Sigmoid colon (tissue), 7 donors: ENCODE measurements at places on chromosomes 5 and 9. TPM values are rescaled to one million over a fixed set of nuclear protein-coding genes. Genes with fewer than 3 reads are reported as not detected.

The FBP1 gene
- 7.1 TPM for total RNA-seq

The CBY3 gene
- not detected for total RNA-seq

The GMCL2 gene
- total RNA-seq, result not detected

The PTGS1 gene
- 147 TPM for total RNA-seq

The IFNB1 gene
- not detected for total RNA-seq

The FOXD4L5 gene
- total RNA-seq, result not detected

The GARNL3 gene
- 28.0 TPM for total RNA-seq

The PTGDS gene
- total RNA-seq, result 36.6 TPM

The KLHL3 gene
- 5.5 TPM for total RNA-seq

The STPG3 gene
- not detected for total RNA-seq

The PAPPA gene
- total RNA-seq, result 4.9 TPM

GRCh38 chr9:88781628-88782391 lies 209.5 kb upstream of the S1PR3 start:
- DNase-seq, result no peak

DNA sequence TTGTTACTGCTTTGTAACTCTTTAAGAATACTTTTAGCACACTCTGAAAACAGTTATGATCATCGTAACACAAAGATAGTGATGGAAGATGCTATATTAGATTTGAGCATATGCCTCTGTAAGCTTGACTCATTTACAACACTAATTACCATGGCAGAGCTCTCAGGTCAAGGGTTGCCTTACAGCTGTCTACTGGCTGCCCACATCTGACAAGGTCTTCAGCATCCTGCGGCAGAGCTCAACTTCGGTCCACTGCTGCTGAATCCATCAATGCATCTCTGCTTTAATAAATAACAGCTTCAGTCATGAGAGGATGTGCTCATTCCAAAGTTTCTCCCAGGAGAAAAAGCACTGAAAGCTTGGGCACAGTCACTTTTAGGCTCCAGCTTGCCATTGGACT lies 449.4 kb downstream of the RASEF start:
- DNase-seq, result no peak

DNA sequence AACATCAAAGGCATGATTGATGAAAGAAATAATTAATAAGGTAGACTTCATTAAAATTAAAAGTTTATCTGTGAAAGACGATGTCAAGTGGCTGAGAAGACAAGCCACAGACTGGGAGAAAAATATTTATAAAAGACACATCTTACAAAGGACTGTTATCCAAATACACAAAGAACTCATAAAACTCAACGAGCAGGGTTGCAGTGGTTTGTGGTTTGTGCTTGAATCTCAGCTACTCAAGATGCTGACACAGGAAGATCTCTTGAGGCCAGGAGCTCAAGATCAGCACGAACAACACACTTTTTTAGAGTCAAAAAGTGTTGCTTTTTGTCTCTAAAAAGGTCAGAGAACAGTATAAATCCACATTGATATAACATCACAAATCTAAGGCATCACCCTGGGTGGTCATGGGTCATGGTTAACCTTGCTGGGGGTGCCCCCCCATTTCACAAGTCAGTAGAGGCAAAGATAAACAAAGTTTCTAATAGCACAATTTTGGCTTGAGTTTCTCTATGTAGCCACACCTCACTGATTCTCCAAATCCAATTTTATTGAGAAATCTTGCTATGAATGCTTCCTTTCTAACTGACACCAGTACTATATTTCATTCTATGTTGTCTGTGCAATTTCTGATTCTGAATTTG lies 342.9 kb upstream of the RPS23 start:
- DNase-seq, result no peak

GRCh38 chr5:172827841-172828240 lies 6.2 kb upstream of the ERGIC1 start:
- DNase-seq, result no peak

- peak; percentile 64 for DNase-seq
Measured at GRCh38 chr9:32251539-32251938, 132.9 kb upstream of the ACO1 start.

DNA sequence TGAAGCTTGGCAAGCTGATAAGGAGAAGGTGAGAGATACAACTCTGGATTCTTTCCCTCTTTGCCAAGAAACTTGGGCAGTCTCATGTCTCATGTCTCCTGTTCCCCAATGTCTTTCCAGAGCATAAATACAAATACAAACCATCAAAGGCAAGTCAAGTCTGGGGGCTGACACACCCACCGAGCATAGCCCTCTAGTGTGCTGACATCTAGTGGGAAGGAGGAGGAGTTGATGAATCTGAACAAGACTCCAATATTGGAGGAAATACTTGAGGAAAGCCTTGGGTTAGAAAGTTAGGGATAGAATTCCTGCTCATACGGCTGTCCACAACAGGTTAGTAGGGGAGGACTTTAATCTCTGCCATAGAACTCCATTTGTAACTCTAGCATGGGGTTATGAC lies 8.6 kb downstream of the MLANA start:
- DNase-seq, result no peak

- peak; percentile 98 for DNase-seq
Measured at GRCh38 chr9:87713278-87713987, 12.5 kb upstream of the CTSL start.

DNA sequence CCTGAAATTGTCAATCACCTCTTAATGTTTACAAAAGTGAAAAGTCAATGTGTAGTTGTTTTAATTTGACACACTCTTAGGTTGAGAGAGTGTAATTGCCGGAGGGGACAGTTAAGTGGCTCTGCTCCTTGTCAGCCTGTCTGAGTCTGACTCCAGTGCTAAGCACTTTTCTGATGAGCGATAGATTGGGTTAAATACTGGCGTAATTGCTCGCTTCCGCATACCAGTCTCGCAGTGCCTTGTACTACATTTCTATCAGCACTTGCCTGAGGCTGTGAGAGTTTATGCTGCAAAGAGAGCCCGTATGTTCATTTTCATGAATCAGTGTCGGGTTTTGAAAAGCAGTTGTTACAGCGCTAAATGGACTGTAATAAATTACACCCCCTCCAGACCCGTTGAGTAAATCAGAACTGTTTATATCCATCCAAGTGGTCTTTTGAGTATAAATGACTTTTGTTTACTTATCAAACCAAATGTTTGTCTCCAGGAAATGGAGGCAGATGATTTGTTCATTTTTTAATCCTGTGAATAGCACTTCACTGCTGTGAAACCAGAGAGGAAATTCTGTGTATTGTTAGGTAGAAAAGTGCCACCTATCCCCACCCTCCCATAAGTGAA lies 41.0 kb upstream of the DMRT3 start:
- no peak for DNase-seq

- no peak for DNase-seq
Measured at GRCh38 chr9:92671323-92671722, 1.4 kb upstream of the IPPK start.

GRCh38 chr5:81751836-81752643 lies 1.1 kb upstream of the SSBP2 start:
- DNase-seq, result peak; percentile 77

- no peak for DNase-seq
Measured at GRCh38 chr9:18722882-18723281, 248.9 kb downstream of the ADAMTSL1 start.

DNA sequence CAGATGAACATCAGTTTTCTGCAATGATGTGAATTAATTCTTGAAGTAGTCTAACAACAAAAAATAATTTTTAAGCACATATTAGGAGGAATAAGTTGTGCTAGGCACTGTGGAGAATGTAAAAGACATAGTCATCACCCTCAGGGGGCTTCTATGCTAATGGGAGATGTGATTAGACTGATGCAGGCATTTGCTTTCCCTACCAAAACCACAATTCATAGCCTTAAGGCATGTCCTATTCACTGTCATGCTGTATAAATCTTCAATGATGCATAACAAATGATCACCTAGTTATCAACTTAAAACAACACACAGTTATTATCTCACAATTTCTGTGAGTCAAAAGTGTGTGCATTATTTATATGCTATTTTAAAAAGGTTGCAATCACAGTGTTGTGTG lies 422.6 kb downstream of the MAN2A1 start:
- DNase-seq, result no peak

GRCh38 chr9:4572184-4572826 lies 82.0 kb downstream of the SLC1A1 start:
- DNase-seq, result no peak

DNA sequence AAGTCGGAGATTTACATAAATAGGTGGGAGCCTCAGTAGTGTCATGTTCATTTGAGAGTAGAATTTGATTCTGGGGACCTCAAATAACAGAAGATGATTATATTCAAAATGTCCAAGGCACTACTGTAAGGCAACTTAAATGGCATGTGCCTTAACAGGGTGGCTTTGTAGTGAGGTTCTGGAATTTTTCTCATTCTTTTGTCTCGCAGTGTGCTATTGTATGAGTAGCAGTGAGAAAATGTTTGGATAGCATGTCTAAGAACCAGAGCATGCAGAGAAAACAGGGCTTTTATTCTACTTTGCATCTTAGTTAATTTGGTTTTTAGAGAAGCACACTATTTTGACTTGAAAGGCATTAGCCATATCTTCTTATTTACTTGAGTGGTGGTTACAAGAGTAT lies 25.0 kb downstream of the MAST4 start:
- no peak for DNase-seq

GRCh38 chr9:101421653-101422065 lies 13.9 kb downstream of the ALDOB start:
- DNase-seq, result no peak

DNA sequence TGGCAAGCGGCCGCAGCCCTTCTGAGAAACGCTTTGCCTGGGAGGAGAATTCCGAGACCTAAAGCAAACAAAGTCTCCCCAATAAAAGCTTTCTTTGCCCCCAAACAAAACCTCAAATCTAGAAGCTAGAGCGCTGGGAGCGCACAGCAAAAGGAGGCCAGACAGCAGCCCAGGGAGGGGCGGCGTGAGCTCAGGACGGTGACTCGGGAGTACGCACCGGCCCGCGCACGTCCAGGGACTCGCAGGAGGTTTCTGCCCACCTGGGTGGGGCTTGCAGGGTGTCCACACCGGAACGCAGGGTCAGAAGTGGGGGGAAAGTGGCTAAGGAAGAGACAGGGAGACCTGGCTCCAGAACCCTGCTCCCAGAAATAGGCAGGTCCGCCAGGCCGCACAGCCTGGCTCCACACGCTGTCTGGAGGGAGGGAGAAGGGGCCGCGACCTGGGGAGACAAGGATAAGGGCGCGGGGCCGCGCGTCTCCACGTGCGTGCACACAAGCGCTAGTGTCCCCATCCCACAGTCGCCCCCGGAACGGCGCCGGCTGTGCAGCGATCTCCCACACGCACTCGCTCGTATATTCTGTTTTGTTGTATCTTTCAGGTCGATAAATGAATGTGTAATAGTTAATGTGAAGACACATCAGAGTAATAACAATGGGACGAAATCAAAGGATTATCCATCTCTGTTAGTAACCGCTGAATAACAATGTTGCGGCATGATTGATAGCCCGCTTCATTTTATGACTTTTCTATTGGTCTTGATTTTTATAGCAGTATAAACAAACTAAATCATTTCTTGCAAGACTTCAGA lies 2.3 kb upstream of the OTP start:
- DNase-seq, result no peak

DNA sequence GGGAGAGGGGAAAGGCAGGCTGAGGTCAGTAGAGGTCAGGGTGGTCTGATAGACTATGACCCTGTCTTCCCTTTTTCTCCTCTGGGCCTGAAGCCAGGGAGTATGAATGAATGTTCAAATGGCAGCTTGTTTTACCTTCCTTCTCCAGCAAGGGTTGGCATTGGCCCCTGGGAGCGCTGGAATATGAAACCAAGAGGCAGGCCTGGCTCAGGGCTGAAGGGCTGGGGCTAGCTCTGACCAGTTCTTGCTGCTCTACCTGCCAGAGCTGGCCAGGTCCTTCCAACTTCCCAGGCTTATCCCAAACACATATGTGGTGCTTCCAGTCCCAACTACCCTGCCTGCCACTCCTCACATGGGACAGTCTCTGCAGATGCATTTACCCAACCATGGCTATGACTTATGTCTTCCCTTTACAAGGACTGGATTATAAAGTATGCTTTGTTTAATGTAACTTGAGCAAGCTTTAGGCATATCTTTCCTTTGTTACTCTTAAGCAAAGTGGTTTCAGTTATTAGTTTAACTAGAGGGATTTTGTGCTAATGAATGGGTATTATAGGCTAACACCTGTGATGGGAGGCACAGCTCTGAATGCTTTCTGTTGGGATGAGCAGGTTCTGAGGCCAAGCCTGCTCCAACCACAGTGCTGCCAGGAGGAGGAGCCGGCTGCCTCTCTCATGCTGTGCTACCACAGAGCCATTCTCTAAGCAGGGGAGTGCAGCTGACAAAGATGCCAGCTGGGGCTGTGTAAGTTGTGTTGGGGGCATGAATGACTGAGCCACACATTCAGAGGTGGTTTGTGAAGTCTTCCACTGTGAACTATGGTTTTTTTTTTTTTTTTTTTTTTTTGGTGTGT lies 6.1 kb downstream of the CCNI2 start:
- DNase-seq, result peak; percentile 46

DNA sequence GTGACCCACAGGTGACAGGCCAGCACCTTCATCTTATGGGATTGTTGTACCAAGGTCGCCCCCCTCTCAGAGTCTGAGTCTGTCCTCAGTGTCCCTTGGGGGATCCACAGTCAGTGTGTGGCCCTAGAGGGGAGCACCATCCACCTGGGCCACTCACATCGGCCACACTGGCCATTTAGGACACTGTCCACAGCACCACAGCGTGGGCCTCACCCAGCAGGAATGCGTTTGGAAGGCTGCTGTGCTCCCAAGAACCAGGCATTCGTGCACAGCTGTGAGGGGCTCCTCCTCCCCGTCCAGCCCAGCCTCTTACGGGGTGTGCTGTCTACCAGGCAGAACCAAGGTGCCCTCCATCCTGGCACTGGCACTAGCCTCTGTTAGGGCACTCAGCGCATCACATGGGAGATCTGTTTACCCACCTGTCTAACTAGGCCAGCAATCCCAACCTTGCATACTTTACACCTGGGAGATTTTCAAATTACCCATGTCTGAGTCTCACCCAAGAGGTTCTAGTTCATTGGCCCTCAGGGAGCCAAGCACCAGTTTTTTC lies 24.5 kb upstream of the UBE2QL1 start:
- no peak for DNase-seq

DNA sequence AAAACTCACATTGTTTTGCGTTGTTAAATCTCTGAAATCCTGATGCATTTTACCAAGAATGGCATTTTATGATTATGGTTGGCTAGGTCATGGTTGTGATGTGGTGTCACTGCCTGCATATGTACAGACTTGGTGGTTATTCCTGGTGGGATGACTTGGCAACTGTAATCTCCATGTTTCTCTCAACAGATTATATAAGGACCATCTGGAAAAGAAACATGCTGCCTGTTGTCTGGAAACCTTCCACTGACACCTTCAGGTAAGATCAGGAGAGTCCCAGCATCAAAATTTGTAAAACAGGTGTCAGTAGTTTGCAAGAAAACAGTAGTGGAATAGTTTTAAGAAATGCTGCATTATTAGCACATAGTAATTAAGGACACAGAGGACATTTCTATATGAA lies 3.0 kb upstream of the ACER2 start:
- no peak for DNase-seq
